ENCODE measurements at places on chromosomes 4 and X. TPM values are rescaled to one million over a fixed set of nuclear protein-coding genes. Genes with fewer than 3 reads are reported as not detected.
A peak's percentile ranks its signal among the peaks of the same experiment; 100 is the strongest.

- DNase-seq: no peak
Observed at GRCh38 chr4:111838406-111838930, 306.8 kb upstream of the FAM241A start.

DNA sequence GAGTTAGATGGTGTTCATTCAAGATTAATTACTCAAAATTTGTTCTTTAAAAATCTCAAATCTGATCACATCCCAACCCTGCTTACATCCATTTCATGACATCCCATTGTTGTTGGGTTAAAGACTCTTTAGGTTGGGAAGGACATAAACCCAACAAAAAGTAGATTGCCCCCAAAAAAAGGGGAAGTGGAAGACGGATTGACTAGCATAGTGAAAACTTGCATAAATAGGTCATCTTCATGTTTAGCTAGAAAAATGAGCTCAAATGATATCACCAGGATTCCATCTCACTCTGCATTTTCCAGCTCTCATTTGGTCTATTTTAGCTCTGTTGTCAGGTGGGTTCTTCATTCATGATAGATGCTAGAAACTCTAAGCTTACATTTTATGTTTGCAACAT, 18.5 kb upstream of the TET2 start:
- DNase-seq: no peak

DNA sequence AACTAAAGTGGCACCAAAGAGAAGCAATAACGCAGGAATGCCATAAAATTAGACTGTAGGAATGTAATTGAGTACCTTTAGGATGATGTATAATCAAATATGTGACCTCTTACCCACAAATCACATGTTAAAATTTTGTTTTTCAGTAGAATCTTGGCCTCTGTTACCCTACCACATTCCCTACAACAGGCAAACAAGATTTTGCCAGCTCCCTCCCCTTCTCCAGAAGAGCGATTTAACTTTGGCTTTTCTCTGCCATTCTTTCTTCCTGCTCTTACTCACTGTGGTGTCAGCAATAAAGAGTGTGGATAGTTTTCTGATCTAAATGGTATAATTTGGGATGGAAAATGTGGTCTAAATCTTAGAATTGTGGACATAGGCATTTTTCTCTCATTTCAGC, 57.2 kb downstream of the TRIM2 start:
- no peak for DNase-seq

DNA sequence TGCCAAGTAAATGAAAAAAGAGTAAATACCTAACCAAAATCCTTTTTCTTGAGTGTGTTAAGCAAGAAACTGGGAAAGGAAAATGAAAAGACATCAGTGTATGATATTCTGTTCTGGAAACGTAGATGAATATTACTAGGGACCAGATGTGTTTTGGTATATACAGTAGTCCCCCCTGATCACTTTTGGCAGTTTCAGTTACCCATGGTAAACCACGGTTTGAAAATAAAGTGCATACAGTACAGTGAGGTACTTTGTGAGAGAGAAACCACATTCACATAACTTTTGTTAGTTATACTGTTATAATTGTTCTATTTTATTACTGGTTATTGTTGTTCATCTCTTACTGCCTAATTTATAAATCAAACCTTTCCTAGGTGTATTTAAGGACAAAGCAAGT, 250.9 kb downstream of the TENM3 start:
- DNase-seq: no peak

- peak; percentile 85 for DNase-seq
Observed at GRCh38 chr4:55078987-55079386, 46.4 kb downstream of the KDR start.

MSMO1 gene
- 137 TPM for total RNA-seq

GRCh38 chr4:128521648-128522111, 234.1 kb upstream of the PGRMC2 start:
- DNase-seq: no peak

PGAM4 gene
- total RNA-seq: 0.57 TPM

DNA sequence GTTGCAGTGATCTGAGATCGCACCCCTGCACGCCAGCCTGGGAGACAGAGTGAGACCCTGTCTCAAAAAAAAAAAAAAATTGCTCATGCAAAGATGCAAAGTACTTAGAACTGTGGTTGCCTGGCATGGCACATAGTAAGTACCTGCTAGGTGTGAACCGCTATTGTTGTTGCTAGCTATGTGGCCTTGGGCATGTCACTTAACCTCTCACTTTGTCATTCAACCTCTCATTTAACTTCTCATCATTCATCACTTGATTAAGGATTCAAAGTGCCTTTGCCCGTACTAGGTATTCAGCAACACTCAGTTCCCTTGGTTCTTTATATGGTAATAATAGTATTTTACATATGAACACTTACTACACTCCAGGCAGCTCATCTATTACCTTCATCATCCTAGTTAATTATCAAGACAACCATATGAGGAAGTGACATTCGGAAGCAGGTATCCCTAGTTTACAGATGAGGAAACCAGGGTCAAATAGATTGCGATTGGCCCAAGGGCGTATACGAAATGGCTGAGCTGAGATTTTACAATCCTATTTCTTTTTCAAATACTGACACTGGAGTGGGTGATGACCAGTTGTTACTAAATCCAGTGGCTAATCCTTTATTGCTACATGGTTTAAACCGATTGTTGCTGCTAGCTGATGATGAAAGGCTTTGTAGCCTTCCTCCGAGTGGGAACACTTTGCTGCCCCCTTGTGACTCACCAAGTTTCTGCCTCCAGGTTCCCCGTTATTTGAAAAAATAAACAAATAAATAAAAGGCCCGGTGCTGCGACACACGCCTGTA, 28.8 kb upstream of the SOWAHD start:
- peak; percentile 75 for DNase-seq

GRCh38 chr4:11428231-11428898, at the start of gene HS3ST1:
Gene HS3ST1, minus strand, starts transcription at chr4:11428894. Its CDS starts 28,889 bp downstream, at chr4:11400005.
- DNase-seq: no peak

DNA sequence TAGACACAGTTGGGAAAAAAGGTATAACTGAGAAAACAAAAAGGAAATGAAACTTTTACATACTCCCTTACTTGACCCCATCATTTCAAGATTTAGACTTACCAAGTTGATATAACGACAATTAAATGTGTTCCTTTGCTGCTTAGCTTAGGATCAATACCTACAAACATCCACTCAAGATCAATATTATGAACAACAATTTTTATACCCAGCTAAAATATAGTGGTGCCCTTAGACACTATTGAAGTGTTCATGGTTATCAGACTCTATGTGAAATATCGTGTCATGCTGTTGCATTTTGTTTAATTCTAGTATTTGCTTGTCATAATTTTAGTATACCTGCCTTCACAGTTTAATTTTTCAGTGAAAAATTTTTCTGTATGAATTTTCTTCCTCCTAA, 4.2 kb downstream of the ARSH start:
- no peak for DNase-seq

PPARGC1A gene
- not detected for total RNA-seq

DNA sequence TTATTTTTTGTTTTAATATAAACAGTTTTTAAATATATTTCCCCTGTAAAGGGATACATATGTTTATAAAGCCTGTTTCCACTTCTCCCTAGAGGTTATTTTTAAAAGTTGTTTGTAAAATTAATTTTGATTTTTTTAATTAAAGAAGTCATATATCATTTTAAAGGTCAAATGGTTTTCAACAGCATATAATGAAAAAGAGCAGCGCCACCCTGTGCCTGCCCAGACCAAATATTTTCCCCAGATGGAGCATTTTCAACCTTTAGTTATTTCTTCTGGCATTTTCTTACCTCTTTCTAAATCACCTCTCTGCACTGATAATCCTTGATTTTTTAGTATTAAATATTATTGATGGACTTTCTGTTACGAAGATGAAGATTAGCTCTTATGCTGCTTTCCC, 21.0 kb downstream of the MSX1 start:
- DNase-seq: no peak

- DNase-seq: no peak
Observed at GRCh38 chr4:148881860-148882643, 439.8 kb upstream of the NR3C2 start.

- DNase-seq: no peak
Observed at GRCh38 chr4:73621357-73621756, 1.1 kb upstream of the RASSF6 start.

DNA sequence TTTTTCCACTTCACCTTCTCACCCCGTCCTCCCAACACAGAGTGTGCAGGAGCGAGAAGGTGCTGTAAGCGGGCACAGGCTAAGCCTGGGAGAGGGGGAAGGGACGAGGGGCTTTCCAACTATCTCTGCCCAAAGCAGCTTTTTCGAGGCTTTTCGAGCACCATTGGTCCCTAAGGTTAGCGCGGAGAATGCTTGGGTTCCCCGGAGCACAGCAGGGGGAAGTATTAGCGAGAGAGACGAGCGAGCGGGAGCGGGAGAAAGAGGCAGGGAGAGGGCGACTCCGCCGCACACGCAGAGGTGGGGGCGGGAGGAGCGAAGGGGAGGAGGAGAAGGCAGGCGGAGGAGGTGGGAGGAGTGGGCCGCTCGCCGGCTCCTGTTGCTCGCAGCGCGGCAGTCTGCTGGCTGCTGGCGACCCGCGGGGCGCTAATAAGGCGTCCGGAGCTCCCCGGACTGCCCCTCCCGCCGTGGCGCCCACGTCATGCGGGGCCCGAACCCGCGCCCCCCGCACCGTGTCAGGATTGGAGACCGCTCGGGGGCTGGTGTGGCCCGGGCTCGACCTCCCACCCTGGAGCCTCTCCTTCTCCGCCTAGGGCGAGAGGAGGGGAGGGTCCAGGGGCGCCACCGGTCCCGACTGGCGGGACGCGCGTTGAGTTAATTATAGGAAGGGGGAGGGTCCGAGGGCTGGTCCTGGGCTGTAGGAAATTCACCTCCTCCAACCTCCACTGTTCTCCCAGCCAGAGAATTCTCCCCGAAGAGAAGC, at the start of gene ADAMTS3:
TSS of gene ADAMTS3 (minus strand) at position 263 of the 760 bp plus-strand sequence. CDS start 459 bp downstream, outside the sequence.
- peak; percentile 56 for DNase-seq

- DNase-seq: no peak
Observed at GRCh38 chrX:38811515-38812243, 10.4 kb downstream of the MID1IP1 start.

KIF4A gene
- total RNA-seq: 66.9 TPM

DNA sequence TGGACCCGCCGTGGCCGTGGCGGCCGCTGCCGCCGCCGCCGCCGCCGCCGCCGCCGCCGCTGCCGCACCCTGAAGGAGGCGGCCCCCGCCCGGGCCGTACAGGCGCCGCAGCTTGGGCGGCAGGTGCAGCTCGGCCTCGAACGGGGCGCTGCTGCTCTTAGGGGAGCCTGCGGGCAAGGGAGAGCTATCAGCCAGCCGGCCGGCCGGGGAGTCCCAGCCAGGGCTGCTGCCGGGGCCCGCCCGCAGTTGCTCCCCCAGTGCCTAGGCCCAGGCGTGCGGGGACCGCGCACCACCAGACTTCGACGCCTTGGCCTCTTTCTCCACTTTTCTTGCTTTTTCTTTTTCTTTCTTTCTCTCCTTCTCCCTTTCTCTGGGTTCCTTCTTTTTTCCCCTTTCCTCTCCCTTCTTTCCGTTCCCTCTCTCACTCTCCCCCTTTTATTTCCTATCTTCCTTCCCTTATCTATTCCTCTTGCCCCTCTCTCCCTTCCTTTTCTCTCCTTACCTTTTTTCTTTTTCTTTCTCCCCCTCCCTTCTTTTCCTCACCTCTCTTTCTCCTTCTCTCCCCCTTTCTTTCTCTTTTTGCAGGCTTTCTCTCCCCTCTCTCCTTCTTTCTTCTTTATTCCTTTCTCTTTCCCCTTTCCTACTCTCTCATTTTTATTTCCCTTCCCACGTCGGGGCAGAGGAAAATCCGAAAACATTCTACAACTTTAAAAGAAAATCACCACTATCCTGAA, 2.0 kb downstream of the ARX start:
- no peak for DNase-seq

DNA sequence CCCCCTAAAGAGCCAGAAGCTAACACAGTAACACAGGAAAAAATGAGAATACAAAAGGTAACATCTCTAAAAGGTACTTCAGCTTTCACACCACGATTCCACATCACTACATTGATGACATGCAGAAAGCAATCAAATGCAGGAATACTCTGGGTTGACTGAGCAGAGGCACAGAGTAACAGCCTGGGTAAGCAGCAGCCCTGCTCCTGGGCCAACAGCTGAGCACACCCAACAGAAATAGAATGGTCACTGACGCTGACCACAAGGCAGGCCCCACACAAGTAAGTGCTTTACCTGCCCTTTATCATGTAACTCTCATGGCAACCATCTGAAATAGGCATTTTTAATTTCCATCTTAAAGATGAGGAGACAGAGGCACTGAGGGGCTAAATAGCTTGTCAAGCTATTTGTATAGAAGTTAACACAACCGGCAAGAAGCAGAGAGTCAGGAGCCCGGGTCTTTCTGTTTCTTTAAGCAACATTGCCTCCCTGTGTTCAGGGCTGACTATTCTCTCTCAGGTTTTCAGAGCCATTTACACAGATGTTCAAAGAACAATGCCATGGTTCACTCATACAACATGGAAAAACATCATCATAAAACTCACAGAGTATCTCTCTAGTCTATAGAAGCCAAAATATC, 168.9 kb downstream of the ZNF674 start:
- DNase-seq: peak; percentile 88

- no peak for DNase-seq
Observed at GRCh38 chrX:54407266-54407665, 32.9 kb upstream of the TSR2 start.

S100P gene
- total RNA-seq: 0.45 TPM

SMPX gene
- total RNA-seq: not detected

DNA sequence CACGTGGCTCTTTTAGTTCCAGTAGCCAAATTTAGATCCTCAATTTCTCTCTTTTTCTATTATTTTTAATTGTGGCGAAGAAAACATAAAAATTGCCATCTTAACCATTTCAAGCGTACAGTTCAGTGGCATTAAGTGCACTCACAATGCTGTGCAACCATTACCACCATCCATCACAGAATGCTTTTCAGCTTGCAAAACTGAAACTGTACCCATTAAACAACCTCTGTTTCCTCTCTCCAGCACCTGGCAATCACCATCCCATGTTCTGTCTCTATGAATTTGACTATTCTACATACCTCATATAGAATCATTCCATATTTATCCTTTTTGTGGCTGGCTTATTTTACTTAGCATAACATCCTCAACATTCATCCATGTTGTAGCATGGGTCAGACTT, 74.9 kb downstream of the METTL14 start:
- no peak for DNase-seq

MAGEA2 gene
- total RNA-seq: not detected

- no peak for DNase-seq
Observed at GRCh38 chr4:1305781-1306455, 16.2 kb downstream of the MAEA start.

SMIM10L2A gene
- total RNA-seq: 1.8 TPM

DNA sequence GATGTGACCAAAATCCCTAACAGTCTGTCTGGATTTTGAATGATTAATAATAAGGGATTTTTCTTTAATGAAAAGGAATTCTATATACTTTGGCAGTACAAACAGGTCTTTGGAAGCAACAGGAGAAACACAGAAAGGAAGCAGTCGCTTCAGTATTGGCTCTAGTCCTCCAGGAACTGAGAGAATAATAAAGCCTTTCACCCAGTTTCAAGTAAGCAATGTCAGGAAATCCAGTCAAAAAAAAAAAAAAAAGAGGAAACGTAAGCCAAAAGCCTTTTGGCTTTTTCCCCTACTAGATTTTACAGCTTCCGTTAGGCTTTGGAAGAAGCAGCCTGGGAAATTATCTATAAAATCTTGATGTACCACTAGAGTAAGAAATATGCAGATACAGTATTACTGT, 61.7 kb upstream of the HDAC8 start:
- peak; percentile 47 for DNase-seq
